GM12891 (cell line): ENCODE measurements at places on chromosomes 12 and 14.

DNA sequence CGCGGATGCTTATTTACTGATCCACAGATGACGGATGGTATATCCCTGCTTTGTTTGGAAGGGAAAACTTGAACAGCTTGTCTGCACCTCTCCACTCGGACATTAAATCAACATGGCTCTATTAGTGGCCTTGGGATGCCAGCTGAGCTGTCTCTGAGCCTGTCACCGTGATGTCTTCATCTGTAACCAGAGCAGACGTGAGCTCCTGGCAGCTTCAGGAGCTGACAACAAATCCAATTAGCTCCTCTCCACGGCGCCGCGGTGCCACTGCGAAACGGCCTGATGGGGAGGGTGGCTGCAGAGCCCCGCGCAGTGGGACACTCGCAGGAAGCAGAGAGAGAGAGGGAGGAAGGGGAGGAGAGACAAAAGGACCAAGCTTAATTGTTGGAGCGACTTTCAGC, 112.3 kb downstream of the PAPOLA start:
- DNase-seq = no peak

GRCh38 chr14:53468876-53469275, 315.8 kb upstream of the DDHD1 start:
- DNase-seq = no peak

DNA sequence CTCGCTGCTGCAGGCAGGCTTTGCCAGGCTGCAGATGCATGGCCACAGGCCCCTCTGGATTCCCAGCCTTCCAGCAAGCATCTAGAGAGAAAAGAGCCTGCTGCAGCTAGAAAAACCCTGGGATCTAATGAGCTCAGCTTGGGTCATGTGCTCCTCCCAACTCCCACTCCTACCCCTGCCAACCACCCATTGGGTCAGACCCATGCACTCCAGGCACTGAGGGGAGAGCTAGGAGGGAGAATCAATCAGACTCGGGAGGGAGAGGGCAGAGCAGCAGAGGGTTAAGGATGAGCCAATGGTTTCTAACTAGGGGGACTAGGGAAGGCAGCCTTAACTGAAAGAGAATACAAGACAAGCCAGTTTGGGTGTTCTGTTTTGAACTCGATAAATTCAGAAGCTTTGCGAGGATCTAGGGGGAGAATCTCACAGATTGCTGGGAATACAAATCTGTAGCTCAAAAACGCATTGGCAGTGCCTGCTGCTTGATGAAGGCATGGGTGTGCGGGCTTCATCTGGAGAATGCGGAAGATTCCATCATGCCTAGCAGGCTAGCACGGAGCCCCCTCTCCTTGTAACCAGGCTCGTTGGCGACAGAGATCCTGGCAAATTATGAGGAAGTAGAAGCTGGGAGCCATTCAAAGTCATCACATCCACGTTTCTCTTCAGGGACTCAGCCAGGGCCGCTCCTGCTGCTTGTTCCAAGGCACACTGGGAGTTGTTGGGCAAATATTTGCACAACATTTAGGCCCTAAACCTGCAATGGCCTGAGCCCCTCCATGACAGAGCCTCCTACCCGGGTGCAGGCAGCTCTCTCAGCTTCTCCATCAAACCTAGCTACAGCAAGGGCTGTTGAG, 56.4 kb downstream of the VCPKMT start:
- DNase-seq = no peak

DNA sequence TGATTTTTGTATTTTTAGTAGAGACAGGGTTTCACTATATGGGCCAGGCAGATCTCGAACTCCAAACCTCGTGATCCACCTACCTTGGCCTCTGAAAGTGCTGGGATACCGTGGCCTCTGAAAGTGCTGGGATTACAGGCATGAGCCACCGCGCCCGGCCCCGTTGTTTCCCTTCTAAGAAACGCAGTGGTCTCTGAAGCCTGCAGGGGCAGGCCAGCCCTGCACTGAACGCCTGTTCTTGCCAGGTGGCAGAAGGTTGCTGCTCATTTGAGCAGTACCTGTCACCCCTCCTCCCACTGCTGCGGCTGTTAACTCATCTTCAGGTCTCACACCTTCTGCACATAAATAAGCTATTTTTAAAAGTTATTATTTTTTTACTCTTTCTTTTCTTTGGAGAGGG, 24.3 kb downstream of the GPRC5A start:
- no peak for DNase-seq

GRCh38 chr14:92783813-92784431, 10.2 kb upstream of the GOLGA5 start:
- DNase-seq = peak; percentile 10
